ENCODE measurements at places on chromosomes 12 and 14. TPM values are rescaled to one million over a fixed set of nuclear protein-coding genes. Genes with fewer than 3 reads are reported as not detected.

Gene IRAK3
- 1.8 TPM for total RNA-seq

DNA sequence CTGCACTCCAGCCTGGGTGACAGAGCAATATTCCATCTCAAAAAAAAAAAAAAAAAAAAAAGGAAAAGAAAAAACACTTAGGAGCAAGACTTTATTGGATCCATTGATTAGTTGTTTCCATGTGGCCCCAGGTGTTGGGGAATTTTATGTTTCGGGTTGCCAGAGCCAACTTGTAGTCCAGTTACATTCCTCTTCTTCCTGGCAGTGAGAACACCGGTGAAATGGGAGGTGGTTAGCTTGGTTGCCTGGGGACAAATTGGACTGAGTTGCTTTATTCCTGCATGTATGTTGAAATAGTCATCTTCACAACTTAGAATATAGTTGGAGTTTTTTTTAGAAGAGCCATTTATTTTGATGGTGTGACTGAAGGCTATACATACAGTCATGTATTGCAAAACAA is 12.6 kb downstream of the RCOR1 start:
- no peak overlapping the region for H3K27ac ChIP-seq
- peaks cover 24% of the 10 kb centered on the region for H3K4me1 ChIP-seq
- H3K27me3 ChIP-seq: no peaks in the 10 kb centered on the region

GRCh38 chr14:95468448-95469133 is 47.9 kb downstream of the SYNE3 start:
- H3K4me3 ChIP-seq: no peak overlapping the region
- peaks cover 31% of the 10 kb centered on the region for H3K4me1 ChIP-seq
- H3K36me3 ChIP-seq: peaks cover 60% of the 10 kb centered on the region
- DNase-seq: no peak
- H3K27ac ChIP-seq: peak overlapping the region; percentile 2
- no peaks in the 10 kb centered on the region for H3K27me3 ChIP-seq

GRCh38 chr12:72717036-72717435 is 444.9 kb downstream of the TRHDE start:
- no peaks in the 10 kb centered on the region for H3K4me1 ChIP-seq
- H3K4me3 ChIP-seq: no peak overlapping the region
- no peaks in the 10 kb centered on the region for H3K27me3 ChIP-seq

GRCh38 chr12:52036587-52037171 is 14.6 kb upstream of the NR4A1 start:
- peak overlapping the region; percentile 66 for H3K4me3 ChIP-seq
- peaks cover 59% of the 10 kb centered on the region for H3K4me1 ChIP-seq
- DNase-seq: peak; percentile 95

GRCh38 chr14:78512021-78512420 is 341.8 kb downstream of the NRXN3 start:
- H3K4me1 ChIP-seq: no peaks in the 10 kb centered on the region
- H3K36me3 ChIP-seq: no peaks in the 10 kb centered on the region
- H3K27ac ChIP-seq: no peak overlapping the region
- no peak overlapping the region for H3K4me3 ChIP-seq

DNA sequence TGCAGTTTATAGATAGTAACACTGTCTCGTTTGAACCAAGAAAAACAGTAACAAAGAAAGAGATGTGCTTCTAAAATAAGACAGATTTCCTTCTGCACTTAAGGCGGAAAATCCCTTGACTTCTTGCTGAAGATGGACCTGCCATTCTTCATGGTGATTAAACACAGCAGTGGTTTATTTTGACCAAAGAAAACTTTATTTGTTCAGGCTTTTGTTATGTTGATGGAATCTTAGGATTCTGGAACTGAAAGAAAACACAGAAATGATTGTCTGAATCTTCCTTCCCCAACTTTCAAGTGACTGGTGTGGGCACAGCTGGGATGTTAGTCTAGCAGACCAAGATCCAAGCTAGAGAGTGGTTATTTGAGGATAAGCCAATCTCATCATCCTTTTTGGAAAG is 72.2 kb downstream of the DACT1 start:
- H3K27ac ChIP-seq: no peak overlapping the region
- H3K4me3 ChIP-seq: no peak overlapping the region
- no peaks in the 10 kb centered on the region for H3K4me1 ChIP-seq
- no peaks in the 10 kb centered on the region for H3K36me3 ChIP-seq
- H3K27me3 ChIP-seq: peaks cover under 1% of the 10 kb centered on the region
